Hepatic stellate cell (primary cell): ENCODE measurements at places on chromosomes 4 and X.

DNA sequence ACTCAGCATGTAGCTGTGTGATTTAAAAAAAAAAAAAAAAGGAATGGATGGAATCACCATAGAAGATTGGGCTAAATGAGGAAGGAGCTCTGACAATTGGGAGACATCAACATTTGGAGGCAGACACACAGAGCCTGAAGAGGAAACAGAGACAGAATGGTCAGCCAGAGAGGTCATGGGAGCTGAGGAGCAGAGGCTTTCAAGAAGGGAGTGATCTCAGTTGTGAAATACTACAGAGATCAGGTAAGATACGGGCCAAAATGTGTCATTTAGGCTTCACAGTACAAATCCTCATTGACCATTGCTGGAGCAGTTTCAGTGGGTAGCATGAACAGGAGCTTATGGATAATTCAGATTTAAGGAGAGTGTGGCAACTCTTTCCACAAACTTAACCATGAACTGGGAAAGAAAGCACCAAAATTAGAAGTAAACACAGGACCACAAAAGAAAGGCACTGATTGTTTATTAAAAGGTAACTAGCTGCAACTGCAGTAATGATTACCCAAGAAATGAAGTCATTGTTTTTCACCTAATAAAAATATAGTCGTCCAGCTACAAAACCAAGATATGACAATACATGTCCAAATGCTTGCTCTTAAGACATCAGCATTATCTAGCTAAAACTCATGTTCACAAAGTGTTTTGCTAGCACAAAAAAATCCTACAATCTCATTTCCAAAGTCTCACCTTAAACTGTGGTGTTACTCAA lies 203.2 kb downstream of the DHX15 start:
- DNase-seq = no peak

- DNase-seq = no peak
Measured at GRCh38 chr4:13470379-13470778, 13.8 kb downstream of the RAB28 start.

- DNase-seq = no peak
Measured at GRCh38 chr4:125838924-125839323, 524.2 kb downstream of the FAT4 start.

GRCh38 chr4:176149680-176150355 lies 45.6 kb downstream of the SPATA4 start:
- no peak for DNase-seq

- no peak for DNase-seq
Measured at GRCh38 chr4:61580721-61581377, 380.7 kb downstream of the ADGRL3 start.
